ENCODE measurements at places on chromosomes 1 and 21.

DNA sequence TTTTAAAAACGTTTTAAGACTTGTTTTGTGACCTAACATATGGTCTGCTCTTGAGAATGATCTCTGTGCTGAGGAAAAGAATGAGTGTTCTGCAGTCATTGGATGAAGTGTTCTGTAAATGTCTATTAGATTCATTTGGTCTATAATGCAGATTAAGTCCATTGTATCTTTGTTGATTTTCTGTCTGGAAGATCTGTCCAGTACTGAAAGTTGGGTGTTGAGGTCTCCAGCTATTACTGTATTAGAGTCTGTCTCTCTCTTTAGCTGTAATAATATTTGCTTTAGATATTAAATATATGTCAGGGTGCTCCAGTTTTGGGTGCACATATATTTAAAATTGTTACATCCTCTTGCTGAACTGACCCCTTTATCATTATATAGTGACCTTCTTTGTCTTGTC, 43.2 kb downstream of the CELF3 start:
- DNase-seq, result no peak

GRCh38 chr21:15080526-15080925, 15.7 kb upstream of the NRIP1 start:
- DNase-seq, result no peak

GRCh38 chr1:228006034-228006785, 588 bp upstream of the WNT3A start:
- DNase-seq, result no peak

GRCh38 chr1:6544831-6545230, 9.5 kb downstream of the NOL9 start:
- no peak for DNase-seq

- no peak for DNase-seq
Observed at GRCh38 chr1:206631085-206631509, 4.2 kb upstream of the DYRK3 start.

- DNase-seq, result no peak
Observed at GRCh38 chr1:9239622-9240401, 5.2 kb downstream of the H6PD start.

DNA sequence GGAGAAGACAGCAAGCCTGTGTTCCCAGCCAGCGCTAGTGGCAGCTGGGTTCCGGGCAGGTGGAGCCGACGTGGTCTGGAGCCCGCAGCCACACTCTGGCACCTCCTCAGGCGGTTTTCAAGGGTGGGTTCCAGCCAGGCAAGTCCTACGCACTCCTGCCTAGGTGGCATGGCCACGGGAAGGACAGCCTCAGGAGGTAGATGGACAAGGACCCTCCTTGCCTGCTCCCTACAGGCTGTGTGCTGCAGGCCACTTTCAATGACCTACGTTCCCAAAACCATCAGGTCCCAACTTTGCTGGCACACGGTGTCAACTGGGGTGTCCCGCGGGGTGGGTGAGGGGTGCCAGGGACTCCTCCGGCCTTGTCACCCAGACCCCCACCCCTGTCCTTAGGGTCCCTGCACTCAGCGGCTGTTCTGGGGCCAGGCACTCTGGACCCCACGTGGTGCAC, 6.7 kb upstream of the PTGER3 start:
- no peak for DNase-seq

GRCh38 chr1:173224280-173224892, 17.3 kb upstream of the TNFSF4 start:
- no peak for DNase-seq

DNA sequence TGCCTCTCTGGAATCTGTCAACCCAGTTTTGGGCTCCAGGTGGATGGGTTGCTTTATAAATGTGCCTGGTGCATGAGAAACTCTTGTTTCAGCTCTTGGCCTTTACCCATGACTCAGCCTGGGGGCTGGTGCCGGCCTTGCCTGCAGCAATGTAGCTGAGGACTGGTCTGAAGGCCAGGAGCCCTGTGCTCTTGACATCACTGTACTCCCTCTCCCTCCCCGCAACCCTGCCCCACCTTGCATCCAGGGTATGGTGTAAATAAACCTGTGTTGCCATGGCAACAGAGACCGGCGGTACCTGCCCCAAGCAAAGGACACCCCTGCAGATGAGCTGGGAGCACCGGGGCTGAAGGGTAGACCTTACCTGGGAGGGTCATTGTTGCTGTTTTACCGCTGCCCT, 13.3 kb downstream of the FAM151A start:
- no peak for DNase-seq

GRCh38 chr21:16309250-16309971, 579.6 kb downstream of the USP25 start:
- DNase-seq, result no peak

DNA sequence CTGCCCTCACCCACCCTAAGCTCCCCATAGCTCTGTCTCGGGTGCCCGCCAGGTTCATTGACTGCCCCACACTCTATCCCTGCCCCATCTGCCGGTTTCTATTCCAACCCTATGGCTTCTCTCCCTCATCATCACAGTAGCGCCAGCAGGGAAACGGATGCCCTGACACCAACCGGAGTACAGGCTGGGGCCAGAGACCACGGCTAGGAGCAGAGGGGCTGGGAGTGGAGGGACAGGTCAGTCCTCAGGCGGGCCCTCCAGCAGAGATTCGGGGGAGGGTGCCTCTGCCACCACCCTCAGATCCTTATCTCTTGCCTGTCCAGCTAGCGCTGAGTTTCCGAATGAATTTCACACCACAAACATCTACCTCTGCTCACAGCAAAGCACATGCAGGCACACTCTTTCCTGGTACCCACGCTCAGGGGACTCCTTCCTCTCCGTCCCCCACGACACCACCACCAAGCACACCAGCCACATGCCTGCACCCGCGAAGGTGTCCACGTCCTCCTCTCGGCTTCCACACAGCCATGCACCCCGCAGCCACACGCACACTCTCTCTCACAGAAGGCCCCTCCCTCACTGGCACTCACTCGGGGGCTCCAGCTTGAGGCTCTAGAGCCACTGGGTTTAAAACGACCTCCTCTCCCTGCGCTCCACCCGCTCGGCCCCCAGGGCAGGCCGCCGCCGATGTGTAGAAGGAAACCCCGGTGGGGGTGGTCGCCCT, 7.2 kb downstream of the TAL1 start:
- no peak for DNase-seq

GRCh38 chr1:54791880-54792522, 9.1 kb downstream of the TTC22 start:
- no peak for DNase-seq

DNA sequence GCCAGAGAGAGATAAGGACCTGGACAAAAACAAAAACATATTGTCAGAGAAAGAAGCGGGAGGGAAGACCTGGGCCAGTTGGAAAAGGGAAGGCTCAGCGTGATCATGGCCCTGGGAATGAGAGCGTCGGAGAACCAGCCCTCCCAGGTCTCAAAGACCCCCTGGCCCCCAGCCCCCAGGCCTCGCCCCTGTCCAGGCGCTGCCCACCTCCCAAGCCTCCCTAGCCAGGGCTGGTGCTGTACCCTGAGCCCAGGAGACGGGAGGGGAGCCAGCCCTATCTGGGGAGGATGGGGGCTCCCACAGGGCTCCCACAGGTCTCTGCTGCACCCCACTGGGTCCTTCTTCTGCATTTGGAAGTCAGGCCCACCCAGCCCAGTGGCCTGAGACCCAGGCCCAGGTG, 15.1 kb downstream of the CHD5 start:
- no peak for DNase-seq

- no peak for DNase-seq
Observed at GRCh38 chr1:17136936-17137335, 17.7 kb upstream of the PADI2 start.

- no peak for DNase-seq
Observed at GRCh38 chr1:214514032-214514818, 37.2 kb downstream of the PTPN14 start.

- no peak for DNase-seq
Observed at GRCh38 chr1:31445951-31446350, 32.9 kb downstream of the SERINC2 start.

DNA sequence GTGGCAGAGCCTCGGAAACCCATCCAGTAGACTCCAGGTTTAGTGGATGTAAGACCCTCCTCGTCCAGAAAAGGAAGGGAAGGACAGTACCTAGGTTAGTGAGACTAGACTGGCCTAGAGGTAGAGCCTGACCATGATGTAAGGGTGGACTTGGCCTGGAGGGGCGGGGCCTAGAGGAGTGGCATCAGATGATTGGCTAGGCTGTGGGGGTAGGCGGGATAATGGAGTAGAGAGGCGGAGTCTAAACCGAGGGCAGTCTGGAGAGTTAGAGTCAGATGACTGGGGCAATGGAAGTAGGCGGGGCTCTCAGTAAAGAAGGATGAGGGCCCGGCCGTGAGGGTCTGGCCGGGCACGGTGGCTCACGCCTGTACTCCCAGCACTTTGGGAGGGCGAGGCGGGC, 70.1 kb downstream of the EPHB2 start:
- no peak for DNase-seq

DNA sequence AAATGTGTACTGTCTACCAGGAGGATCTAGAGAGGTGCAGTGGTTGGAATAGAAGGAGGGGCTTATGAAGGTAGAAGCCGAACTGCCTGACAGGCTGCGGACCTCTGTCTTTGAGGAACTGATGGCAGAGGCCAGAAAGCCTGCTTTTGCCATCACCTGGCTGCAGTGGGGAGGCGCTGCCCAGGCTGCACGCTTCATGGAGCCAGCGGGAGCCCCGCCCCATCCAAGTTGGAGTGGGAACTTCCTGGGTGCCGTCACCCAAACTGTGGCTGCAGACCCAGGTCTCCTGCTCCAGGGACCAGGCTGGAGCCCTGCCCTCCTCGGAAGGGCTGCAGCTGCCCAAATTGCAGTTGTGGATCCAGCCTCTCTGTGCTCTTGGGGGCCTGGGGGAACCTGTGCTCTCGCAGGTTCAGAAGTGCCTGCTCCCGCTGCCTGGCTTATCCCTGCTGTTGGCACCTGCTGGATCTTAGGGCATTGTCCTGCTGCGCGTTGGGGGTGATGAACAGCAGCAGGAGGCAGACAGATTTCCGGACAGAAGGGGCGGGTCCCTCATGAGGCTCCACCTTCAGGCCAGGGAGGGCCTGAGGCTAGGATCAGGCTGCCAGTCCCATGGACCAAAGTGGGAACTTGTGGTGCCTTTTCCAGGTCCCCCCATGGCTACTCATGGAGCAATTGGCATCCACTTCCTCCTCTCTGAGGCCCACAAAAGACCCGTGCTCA, 118.0 kb upstream of the PLPPR4 start:
- no peak for DNase-seq

- no peak for DNase-seq
Observed at GRCh38 chr1:55825461-55825860, 610.3 kb upstream of the USP24 start.

DNA sequence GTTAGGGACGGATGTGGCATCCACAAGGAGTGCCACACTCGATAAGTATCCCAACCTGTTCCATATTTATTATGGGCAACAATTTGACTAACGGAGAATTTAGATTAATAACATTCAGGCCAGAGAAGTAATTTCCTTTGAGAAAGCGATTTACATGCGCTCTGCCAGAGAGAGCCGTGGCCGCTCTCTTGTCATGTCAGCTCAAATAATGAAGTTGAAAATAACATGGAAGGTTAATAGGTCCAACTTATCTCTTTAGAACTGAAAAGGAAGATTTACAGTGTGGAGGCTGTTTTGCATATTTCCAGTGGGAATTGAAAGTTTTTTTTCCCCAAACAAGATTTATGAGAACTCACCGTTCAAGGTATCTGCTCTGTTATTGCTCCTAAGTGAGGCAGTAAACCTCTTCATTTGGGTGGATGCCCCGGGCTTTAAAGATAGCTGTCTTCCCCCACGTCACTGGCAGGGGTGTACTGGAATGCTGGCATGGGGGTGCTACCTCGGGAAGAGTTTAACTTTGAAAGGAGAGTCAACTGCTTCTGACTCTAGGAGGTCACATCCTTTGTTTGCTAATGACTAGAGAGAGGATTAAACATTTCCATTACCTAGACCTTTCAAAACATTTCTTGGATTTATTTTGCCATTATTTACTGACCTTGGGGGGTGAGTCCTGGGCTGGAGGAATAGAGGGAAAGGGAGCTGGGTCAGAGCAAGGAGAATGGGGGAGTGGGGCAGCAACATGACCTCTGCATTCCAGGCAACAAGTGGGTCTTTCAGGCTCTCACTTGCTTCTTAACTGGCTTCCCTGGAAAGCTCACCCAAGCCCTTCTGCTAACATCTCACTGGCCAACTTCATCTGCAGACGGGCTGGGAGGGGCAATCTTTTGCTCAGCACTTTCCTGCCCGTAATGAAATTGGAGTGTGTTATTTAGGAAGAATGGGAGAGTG, 204.2 kb downstream of the CAMTA1 start:
- DNase-seq, result no peak

DNA sequence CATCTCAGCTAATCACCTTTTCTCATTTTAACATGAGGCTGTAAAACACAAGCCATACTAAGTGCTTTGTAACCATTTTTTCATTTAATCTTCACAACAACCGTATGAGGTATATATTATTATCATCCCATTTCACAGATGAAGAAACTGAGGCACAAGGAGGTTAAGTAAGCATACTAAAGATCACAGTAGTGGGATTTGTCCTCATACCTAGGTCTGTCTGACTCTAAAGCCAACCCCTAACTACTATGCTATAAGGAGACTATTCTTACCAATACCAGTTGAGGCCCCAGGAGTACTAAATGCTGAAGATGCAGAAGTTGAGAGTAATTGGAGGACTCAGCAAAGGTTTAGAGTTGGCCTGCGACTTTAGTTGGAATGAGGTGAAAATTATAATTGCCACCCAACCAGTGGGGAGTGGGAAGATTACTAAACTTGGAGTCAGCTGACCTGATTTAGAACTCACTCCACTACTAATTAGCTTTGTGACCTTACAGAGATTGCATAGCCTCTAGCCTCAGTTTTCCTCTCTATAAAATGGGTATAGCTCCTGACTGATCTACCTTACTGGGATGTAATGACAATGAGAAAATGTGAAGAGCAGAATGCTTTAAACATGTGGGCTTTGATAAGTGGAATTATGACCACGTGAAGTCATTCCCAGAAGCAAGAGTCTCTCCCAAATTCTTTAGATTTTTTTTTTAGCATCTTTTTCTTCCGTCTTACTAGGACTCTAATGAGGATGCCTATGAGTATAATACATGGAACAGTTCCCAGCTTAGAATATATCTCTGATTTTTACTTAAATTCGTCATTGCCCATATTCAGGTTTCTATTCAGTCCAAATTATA, 85.8 kb upstream of the IPO9 start:
- no peak for DNase-seq

GRCh38 chr1:157831968-157832626, 9.5 kb downstream of the CD5L start:
- DNase-seq, result no peak

GRCh38 chr1:152981146-152981871, 2.6 kb upstream of the SPRR1A start:
- no peak for DNase-seq

GRCh38 chr1:179237222-179237621, 7.7 kb upstream of the ABL2 start:
- DNase-seq, result no peak

DNA sequence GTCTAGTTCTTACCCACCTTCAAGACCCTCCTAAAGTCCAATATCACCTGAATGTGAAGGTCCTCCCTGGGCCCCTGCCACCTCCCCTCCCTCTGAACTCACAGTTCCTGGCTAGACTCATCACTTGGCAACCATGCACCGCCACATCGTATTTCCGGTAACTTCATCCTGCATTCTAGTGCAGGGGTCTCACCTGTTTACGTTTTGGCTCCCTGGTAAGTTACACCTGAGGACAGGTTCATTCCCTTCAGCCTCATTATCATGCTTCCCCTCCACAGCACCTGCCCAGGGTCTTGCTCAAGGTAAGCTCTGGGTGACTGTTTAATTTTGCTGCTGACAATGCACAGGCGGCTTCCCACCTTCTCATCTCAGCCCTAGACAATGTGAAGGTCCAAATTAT, 93.1 kb downstream of the MIS18A start:
- DNase-seq, result no peak
